ENCODE measurements at places on chromosomes 1 and 21.
A peak's percentile ranks its signal among the peaks of the same experiment; 100 is the strongest.

DNA sequence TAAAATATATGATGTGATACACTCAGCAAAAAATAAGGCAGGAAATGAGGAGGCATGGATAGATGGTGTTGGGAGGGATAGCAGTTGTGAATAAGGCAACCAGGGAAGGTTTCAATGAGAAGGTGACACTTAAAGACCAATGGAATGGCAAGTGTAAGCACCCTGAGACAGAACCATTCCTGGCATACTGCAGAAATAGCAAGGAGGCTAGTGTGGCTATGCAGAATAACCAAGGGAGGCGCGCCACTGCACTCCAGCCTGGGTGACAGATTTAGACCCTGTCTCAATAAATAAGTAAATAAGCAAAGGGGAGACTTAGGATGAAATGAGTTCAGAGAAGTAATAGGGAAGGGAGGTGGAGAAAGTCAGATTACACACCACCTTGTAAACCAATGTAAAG, 113.9 kb downstream of the TOMM20 start:
- DNase-seq, result no peak

GRCh38 chr1:10674700-10675609, 121.5 kb downstream of the CASZ1 start:
- DNase-seq, result no peak

GRCh38 chr1:179372160-179372559, 6.4 kb downstream of the AXDND1 start:
- no peak for DNase-seq

DNA sequence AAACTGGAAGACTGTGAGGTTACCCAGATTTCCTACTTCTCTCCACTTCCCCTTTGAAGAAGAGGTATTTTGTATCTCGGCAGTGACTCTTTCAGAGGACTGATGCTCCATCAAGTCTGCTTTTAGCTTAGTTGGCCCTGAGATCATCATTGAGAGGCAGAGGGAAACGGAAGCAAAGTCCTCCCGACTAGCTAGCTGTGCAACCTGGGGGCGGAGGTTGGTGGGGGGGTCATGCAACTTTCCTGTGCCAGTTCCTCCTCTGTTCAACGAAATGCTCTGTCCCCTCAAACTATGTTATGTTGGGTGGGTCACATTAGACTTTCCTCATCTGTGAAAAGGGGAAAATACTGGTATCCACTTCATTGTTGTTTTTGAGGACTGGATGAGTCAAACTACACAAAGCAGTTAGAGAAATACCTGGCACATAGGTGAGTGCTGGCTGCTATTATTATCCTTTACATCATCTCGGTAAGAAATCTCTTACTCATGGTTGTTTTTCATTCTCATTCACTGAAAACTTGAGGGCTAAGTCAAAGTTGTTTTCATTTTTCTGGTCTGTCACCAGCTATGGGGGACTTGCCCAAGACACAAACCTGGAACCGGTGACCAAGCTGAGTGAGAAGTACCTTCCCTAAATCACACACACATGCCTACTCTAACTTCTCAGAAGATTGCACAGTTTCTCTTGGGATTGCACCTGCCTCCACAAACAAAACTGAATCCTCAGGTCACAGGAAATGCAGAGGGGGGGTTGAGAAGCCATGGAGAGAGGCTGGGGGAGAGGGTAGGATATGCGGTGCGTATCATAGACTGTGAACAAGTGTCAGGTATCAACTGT, 83.3 kb downstream of the ABCA4 start:
- DNase-seq, result no peak

DNA sequence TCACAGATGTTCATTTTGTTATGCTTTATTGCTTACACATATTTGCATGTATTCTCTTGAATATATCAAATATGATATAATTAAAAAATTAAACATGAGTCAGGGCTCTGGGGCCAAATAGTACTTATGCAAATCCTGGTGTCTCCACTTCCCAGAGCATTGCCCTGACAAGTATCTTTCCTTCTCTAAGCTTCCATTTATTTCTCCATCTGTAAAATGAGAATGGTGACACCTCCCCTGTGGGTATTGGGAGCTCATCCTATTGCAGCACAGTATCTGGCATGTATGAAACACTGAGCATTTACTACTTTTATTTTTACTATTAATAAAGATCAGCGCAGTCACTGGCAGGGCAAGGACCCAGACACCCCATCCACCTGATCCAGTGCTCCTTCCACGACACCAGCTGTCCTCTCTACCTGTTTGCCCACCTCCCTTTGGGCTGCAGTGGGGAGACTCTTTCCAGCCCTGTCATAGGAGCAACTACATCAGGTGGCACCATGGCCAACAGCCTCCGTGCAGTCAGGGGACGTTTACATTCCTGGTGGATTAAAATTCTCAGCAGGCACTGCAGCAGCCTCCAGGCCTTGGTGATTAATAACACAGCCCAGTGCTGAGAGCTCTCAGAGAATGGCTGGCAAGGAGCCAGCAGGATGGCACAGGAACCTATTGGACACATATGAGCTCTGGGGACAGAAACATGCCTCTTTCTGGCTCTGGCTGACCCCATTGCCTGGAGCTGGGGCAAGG, 113.0 kb downstream of the DMRTB1 start:
- no peak for DNase-seq

- DNase-seq, result no peak
These were observed 16.6 kb downstream of the GRIK3 start for GRCh38 chr1:37017720-37018119.

DNA sequence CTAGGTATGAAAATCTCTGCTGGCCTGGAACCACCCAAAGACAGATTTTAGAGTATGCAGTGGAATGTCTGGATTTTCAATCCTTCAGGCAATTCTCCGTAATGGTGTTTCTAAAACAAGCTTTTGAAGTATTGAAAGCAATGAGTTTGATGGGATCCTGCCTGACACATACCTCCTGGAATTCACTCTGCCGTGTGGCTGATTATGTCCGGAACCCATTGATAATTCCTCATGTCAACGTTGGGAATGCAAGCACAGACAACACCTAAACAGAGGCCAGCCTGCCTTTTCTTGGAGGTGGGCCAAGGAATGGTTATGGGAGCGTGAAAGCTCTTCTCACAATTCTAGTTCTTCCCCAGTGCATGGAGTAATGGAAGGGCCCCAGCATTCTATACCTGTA, 168.9 kb upstream of the HMCN1 start:
- no peak for DNase-seq

DNA sequence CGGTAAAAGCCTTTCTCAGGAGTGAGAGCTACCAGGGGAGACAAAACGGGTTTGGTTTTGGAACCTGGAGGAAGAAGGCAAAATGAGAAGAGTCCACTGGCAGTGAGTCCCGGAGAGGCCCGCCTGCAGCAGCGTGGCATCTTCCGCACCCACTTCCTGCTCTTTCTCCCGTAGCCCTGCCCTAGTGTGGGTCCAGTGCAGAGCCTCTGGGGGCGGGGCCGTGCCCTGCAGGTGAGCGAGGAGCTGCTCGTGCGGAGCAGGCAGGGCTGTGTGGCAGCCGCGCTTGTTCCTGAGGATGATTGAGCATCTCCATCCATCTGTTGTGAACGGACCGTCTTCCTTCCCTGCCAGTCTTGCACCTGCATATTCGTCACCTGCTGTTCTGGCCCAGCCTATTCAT, 66.5 kb downstream of the PEX14 start:
- no peak for DNase-seq

DNA sequence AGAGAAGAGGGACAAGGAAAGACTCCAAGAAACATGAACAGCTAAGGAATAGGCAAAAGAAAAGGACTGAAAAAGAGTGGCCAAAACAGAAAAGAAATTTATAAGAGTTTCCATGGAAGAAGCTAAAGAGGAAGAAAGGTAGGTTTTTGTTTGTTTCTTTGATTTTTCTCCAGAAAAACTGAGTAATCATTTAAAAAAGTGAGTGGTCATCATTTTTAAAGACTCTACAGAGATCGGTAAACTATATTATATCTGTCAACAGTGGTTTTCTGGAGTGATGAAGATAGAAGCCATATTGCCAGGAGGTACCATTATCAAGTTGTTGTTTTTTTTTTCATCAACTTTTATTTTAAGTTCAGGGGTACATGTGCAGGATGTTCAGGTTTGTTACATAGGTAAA, 202.4 kb downstream of the DNAH14 start:
- DNase-seq, result no peak

DNA sequence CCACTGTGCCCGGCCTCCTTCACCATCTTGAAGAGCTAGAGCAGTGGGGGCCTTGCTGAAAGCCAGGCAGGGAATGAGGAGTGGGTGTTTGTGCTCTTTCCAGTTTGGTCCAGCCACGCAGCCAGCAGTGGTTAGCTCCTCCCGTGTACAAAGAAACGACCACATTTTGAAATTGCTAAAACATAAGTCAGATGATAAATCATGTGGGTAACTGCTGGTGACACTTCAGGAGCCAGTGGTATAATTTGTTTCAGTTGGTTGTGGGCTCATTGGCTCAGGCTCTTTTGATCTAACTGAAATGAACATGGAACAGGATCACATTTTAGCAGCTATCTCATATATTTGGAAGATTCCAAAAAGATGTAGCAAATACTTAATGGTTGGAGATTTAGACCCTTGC, 87.6 kb downstream of the MTR start:
- DNase-seq, result no peak

GRCh38 chr1:39086865-39087409, 60.8 kb downstream of the NDUFS5 start:
- DNase-seq, result no peak

DNA sequence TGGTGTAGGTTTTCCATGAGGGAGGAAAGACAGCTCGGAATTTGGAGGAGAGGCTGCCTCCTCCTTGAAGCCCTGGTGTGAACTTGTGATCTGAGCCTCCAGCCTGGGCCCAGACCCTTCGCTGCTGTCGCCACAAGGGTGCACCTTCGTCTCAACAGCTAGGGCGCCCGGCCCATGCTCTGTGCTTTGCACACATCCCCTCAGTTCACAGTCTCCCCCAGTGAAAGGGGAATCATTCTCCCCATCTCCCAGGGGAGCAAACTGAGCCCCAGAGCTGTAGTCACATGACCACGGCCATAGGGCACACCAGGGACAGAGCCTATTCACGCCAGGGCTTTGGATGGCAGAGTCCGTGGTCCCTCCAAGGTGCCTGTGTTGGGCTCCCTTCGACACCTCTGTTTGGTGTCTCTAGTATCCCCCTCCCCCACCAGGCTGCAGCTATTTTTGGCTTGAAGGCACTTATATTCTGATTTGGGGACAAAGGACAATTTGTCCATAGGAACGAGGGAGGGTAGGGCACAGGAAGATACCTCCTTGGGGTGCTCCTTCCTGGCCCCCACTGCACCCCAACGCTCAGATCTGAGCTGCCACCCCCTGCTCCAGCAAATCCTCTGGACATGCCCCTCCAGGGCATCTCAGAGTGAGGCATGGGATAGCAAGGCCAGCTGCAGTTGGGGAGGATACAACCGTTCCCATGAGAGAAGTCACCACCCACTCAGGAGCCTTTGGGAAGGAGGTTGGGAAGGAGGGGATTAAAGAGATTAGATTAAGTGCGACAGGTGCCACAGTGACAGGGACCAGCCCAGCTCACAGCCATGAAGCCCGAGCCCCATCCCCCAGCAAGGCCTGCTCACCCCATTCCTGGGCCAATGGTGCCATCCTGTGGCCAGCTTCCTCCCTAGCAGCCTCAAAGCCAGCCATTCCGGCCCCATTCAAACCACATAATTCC, 15.7 kb downstream of the MATN1 start:
- DNase-seq, result peak; percentile 86
